ENCODE measurements at places on chromosomes 2 and 18.

GRCh38 chr2:238299803-238300202, 11.4 kb upstream of the PER2 start:
- peak; percentile 51 for DNase-seq

DNA sequence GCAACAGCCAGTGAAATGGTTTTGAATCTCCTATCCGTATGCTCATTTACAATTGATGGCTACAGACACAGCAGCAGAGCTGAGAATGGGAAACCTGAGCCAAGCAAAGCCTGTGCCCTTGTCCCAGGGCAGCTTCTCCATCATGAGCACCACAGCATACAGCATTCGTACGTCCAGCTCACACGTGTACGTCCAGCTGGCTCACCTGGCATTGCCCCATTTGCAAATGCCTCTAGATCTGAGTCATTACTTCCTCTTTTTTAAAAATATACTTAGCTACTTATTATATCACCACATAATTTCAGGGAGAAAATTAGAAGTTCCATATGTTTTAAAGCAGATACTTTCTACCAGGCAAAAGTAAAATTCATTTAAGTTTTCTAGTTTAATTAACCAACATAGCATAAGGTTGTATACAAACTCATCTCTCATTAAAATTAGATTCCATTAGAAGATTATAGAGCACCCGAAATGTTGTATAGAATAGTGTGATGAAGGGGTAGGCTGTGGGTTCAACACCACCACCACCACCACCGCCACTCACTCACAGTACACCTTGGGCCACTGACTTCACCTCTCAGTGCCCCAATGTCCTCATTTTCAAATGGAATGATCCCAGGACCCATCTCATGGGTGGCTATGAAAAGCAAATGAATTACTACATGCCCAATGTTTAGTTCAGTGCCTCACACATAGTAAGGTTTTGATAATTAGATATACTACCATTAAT, 31.4 kb upstream of the TMEM177 start:
- DNase-seq: no peak

GRCh38 chr18:57334383-57334782, 18.0 kb upstream of the ST8SIA3 start:
- DNase-seq: no peak

GRCh38 chr2:218128781-218129457, 3.1 kb downstream of the CXCR2 start:
- DNase-seq: no peak

DNA sequence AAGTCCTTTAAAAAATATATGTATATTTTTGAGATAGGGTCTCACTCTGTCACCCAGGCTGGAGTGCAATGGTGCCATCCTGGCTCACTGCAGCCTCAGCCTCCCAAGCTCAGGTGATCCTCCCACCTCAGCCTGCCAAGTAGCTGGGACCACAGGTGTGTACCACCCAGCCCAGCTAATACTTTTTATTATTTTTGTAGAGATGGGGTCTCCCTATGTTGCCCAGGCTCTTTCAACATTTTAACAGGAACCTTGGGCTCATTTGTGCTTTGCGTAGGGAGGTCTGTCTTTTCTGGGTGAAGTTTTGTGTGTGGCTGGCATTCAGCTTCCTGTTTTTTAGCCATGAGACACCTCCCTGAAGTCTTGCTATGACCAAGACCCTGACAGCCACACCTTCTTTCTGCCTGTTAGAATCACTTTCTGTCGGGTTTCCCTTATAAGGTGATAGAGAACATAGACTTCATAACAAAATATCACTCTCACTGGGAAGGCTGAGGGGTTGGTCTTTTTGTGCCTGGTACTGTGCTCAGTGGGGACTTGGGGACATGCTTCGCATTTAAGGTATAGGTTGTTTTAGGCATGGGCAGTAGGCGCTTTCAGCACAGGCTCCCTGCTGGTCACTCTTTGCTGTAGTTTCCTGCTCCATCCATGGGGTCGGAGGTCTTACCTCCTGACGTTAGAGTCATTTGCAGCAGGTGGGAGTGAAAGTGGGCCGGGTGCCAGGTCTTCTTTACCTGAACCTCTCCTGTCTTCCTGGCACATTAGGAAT, 3.4 kb downstream of the RAB31 start:
- no peak for DNase-seq

- DNase-seq: no peak
Observed at GRCh38 chr2:141557329-141558095, 573.3 kb downstream of the LRP1B start.

GRCh38 chr2:201049455-201049854, 22.0 kb downstream of the HYCC2 start:
- no peak for DNase-seq

DNA sequence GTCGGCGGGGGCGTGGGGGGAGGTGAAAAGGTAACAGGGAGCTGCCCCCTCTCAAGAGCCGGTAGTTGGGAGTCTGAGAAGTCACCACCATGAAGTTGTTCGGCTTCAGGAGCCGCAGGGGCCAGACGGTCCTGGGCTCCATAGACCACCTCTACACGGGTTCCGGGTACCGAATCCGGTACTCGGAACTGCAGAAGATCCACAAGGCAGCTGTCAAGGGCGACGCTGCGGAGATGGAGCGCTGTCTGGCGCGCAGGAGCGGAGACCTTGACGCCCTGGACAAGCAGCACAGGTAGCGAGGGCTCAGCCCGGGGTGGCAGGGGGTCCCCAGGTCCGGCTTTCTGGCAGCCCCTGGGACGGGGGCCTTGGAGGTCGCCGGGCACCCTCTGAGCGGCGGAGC, 47.1 kb upstream of the ZNF519 start:
- DNase-seq: no peak

GRCh38 chr18:77131652-77132368, 773 bp downstream of the MBP start:
- peak; percentile 65 for DNase-seq

DNA sequence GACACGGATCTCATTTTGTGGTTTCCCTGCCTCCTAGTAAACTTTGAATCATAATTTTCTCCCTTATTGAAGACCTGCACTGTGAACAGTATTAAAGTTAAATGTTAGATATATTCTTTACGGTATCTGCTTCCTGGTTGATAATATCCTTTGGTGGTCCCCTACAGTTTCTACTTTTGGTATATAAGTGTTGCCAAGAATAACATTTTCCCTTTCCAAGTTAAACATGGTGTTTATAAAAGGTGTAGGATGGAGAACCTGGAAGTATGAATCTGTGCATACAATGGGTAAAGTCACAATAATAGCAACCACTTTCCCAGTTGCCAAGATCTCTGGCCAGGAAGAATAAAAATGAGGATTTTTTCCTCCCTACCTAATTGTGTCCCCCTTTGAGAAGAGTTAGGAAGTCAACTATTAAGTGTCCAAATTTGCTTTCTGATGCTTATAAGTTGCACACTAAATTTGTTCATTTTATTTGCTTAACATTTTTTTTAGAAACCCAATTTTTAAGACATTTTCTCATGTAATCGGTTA, 201.0 kb upstream of the STK17B start:
- DNase-seq: no peak

DNA sequence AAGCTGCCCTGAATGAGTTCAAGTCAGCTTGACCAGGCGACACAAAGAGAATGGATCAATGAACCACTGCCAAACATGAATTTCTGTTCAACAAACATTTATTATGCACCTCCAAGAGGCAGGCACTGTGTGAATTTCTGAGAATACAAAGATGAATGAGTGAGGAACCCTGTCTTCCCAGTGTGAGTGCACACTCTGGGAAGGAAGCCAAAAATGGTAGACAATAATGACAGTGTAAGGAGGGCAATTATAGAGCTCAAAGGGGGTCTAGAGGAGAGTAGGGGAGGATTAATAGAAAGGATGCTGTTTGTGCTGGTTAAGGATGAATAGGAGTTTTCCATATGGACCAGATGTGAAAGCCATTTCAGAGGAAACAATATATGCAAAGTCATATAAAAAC, 213.4 kb downstream of the DCC start:
- DNase-seq: no peak

GRCh38 chr2:49770919-49771318, 616.6 kb upstream of the FSHR start:
- DNase-seq: peak; percentile 17

DNA sequence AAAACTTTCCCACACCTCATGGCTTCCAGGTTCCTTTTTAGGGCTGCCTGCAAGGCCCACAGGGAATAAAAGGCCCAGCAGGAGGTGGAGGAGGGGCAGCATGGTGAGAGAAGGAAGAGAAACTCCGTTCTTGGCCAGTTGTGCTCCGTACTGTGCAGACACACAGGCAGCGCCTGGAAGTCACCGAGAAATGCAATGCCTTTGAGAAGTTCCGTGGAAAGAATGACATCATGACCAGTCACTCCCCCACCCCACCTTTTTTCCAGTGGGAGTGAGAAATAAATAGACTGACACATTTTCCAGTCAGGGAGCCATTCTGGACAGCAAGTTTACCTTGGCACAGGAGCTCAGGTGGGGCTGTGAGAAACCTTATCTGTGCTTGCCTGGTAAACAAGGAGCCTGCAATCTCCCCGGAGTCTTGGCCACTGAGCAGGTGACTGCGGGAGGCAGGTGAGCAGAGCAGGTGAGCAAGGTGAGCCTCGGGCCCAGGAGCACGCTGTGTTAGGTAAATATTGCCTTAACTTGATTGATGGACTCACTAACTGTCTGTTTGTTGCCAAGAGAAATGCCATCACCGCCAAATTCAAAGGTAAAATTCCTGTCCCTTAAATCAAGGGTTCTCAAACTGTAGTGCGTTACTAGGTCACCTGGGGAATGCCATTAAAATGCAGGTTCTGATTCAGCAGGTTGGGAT, 13.5 kb upstream of the LBH start:
- peak; percentile 65 for DNase-seq

- DNase-seq: no peak
Observed at GRCh38 chr2:134148172-134148571, 105.7 kb upstream of the MGAT5 start.

DNA sequence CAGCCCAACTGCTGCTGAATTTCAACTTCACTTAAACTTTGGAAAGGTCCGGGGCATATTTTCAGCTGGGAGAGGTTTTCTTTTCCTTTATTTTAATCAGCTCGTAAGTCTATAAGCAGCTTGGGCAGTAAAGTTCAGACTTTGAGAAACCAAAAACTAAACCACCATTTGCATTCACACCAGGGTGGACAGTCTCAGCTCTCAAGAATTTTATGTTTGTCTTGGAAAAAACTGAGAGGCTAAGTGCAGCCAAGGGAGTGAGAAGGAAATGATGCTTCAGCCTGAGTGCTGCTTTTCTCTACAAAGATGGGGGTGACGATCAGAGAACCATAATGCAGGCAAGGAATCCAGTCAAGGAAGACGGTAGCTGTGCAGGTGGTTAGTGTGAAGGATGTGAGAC, 30.2 kb downstream of the MCFD2 start:
- peak; percentile 40 for DNase-seq

DNA sequence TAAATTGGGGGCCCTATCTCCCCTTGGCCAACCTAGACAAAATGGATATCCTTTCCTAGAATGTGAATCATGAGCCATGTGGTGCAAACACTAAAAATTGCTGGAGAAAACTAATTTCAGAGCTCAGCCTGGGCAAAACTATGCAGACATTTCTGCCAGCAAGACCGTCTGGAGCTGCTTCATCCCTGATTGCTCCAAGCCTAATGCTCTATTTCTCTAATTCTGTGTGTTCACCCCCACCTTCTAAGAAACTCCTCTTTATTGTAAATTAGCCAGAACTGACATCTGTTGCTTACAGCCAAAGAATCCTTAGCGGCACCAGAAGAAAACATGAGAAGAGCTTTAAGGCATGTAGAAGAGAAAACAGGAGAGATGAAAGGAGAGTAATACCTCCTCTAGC, 337.7 kb upstream of the CHAC2 start:
- no peak for DNase-seq

DNA sequence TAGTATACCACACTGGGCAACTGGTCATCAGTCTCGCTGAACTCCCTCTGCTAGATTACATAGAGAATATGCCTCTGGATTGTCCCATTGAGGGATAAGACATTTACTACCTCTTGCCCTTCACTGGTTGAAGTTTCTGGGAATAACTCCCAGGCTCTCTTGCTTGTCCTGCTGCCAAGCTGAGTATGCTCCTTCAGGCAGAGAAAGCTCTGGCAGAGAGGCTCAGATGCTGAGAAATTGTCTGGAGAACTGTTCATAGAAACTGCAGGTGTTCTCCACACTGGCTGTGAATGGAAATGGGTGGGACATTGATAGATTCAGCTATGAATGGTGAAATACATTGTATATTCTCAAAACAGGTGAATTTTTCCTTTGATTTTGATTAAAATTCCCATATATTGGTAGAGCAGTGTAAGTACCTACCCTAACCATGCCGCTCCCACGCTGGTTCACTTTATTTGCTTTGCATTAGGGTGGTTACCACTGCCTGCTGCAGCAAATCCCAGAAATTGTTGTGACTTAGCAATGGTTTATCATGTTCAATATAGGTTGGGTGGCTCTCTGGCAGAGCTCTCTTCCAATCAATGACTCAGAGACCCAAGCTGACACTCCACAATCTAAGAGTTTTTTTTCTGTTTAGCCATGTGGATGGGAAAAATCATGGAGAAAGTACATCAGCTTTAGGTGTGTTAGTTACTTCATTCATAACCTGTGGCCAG, 36.7 kb downstream of the FAM117B start:
- peak; percentile 52 for DNase-seq

DNA sequence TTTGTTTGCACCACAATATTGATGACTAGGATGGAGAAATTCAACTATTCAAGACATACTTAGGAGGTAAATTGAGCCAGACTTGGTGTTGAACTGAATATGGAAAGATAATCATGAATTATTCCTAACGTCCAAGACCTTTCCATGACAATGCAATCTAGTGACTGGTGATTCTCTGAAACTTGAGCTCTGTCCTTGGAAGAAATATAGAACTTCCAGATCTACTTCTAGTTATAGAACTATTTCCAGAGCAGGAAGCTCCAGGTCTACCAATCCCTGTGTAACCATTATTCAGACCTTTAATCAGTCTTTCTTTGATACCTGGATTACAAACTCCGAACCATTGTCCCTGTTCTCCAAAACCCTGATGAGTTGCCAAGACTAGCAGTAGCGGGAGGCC, 272.6 kb upstream of the SLC14A2 start:
- no peak for DNase-seq

GRCh38 chr2:207704078-207704477, 7.4 kb upstream of the CCNYL1 start:
- DNase-seq: no peak

GRCh38 chr2:100683231-100683630, 120.4 kb downstream of the PDCL3 start:
- DNase-seq: no peak

GRCh38 chr18:80200171-80200931, 47.0 kb downstream of the PARD6G start:
- no peak for DNase-seq

- no peak for DNase-seq
Observed at GRCh38 chr18:73752965-73753364, 394.7 kb downstream of the FBXO15 start.

GRCh38 chr2:191115391-191115790, 35.4 kb downstream of the STAT4 start:
- no peak for DNase-seq

- DNase-seq: no peak
Observed at GRCh38 chr18:78780719-78781600, 198.7 kb upstream of the SALL3 start.

Measured in tongue (tissue), 3 donors.